Sigmoid colon (tissue), 7 donors: ENCODE measurements at places on chromosomes 3 and 15. TPM values are rescaled to one million over a fixed set of nuclear protein-coding genes. Genes with fewer than 3 reads are reported as not detected.

The CLRN1 gene
- not detected for polyA plus RNA-seq

DNA sequence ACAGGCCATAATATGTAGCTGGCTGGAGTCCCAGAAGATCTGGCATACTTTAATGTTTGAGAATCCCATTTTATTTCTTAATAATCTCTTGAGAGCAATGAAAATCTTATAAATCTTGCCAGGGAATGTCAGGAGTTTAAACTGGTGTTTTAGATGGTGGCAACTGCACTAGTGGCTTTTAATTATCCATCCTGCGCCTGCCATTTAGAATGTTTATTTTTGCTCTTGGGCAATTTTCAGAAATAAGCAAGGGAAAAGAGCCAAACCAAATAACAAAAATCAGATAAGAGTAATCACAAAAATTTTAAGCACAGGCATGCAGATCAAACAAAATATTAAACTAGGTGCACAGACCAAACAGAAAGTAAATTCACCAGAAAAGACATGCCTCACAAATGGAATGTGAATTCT, 41.9 kb upstream of the UBP1 start:
- no peak overlapping the region for H3K4me3 ChIP-seq
- H3K36me3 ChIP-seq, result no peaks in the 10 kb centered on the region
- H3K4me1 ChIP-seq, result peaks cover 6% of the 10 kb centered on the region
- no peak for DNase-seq

GRCh38 chr3:53016236-53016635, 29.6 kb downstream of the SFMBT1 start:
- no peaks in the 10 kb centered on the region for H3K36me3 ChIP-seq
- no peak overlapping the region for H3K27ac ChIP-seq
- H3K4me1 ChIP-seq, result no peaks in the 10 kb centered on the region
- DNase-seq, result no peak
- H3K27me3 ChIP-seq, result no peaks in the 10 kb centered on the region

The WDR73 gene
- polyA plus RNA-seq, result 10.8 TPM

- H3K27me3 ChIP-seq, result no peaks in the 10 kb centered on the region
- DNase-seq, result no peak
- H3K27ac ChIP-seq, result no peak overlapping the region
- H3K4me1 ChIP-seq, result peaks cover 9% of the 10 kb centered on the region
These were observed 19.2 kb downstream of the CHSY1 start for GRCh38 chr15:101232677-101233076.

DNA sequence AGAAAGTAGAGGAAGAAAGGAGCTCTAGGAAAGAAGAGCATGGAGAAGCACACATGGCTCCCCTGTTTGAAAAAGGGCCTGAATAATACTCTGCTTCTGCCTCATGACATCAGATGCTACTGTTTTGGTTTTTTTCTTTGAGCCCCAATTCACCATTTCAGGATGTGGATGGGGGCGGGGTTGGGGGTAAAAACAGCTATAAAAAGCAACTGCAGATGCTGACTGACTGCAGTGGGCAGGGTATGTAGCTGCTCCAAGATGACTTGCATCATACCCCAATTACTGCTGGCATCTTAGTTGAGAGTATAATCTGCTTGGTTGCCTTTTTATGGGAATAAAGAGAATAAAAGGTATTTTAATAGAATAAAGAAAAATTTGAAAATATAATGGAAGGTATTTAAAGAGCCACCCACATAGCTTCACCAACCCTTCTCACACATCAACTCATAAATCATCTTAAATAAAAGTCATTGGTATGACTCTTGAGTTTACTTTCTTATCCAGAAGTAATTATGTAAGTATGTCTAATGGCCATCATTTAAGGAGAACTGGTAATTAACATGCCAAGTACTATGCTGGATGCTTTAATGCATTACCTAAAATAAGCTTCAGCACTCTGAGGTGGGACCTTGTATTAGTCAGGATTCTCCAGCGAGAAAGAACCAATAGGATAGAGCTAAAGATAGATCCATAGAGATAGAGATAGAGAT, 36.4 kb upstream of the TMEM45A start:
- H3K4me1 ChIP-seq, result no peaks in the 10 kb centered on the region
- DNase-seq, result no peak
- H3K4me3 ChIP-seq, result no peak overlapping the region
- no peak overlapping the region for H3K27ac ChIP-seq
- no peaks in the 10 kb centered on the region for H3K27me3 ChIP-seq

DNA sequence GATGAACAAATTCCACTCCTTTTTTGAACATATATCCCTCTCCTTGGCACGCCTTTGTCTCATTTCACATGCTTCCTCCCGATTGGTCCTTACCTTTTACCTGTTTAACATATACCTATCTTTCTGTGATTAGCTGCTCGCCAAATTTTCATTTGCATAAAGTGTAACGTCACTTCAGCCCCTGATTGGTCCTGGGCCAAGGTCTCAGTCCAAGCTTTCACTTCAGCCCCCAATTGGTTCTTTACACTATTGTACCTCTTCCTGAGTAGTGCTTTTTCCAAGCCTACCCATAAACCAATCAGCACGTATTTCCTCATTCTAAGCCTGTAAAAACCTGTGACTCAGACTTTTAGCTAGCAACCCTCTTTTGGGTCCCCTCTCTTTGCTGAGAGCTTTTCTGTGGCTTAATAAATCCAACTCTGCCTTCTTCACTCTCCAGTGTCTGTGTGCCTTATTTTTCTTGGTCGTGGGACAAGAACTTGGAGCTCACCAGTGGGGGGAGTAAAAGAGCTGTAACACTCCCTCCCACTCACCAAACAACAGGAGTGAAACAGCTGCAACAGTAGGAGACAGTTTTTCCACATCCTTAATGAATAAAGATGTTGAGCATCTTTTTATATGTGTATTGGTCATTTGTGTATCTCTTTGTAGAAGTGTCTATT, 584 bp upstream of the XCR1 start:
- H3K4me3 ChIP-seq, result no peak overlapping the region
- no peaks in the 10 kb centered on the region for H3K27me3 ChIP-seq
- no peaks in the 10 kb centered on the region for H3K4me1 ChIP-seq
- H3K36me3 ChIP-seq, result no peaks in the 10 kb centered on the region

The ALDH1A2 gene
- 2.1 TPM for polyA plus RNA-seq

DNA sequence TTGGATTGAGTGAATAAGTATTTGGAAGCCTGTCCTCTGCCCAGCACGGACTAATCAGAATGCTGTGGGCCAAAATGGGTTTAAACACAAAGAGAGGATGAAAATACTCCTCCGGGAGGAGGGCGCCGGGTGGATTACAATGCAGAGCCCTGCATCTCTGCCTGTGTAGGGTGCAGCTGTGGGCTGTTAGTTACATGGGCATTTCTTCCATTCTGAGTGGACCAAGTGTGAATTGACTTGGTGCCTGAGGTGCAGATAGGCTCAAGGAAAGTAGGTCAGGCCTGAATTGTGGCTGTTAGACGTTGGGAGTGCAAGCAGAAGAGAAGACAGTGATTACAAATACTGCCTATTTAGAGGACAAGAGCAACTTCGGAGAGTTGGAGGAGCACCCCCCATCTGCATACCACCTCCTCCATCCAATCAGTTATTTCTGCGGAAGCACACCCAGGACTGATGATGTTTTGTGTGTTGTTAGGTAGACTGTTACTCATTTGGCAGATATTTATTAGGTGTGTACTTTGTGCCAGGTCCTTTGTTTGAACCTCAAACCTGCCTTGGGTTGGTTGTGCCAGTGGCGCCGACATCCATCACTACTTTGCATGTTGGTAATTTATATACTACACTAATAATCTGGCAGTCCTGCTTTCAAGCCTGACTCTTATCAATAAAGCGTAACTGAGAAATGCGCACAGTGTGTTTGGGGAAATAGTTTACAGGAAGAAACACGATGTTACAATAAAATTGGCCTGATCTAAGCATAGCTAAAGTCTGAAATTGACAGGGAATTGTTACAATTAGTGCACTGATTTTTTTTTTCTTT, 33.0 kb downstream of the PTPRG start:
- DNase-seq, result no peak
- no peaks in the 10 kb centered on the region for H3K36me3 ChIP-seq
- H3K27me3 ChIP-seq, result no peaks in the 10 kb centered on the region

The RPSA gene
- polyA plus RNA-seq, result 1,714 TPM

- DNase-seq, result no peak
- no peaks in the 10 kb centered on the region for H3K27me3 ChIP-seq
- H3K27ac ChIP-seq, result no peak overlapping the region
- no peaks in the 10 kb centered on the region for H3K4me1 ChIP-seq
- no peaks in the 10 kb centered on the region for H3K36me3 ChIP-seq
These were observed 69.5 kb downstream of the HERC1 start for GRCh38 chr15:63764124-63764803.

The KNG1 gene
- polyA plus RNA-seq, result 1.2 TPM

GRCh38 chr15:81038975-81039607, 38.4 kb downstream of the TLNRD1 start:
- no peaks in the 10 kb centered on the region for H3K36me3 ChIP-seq
- no peak for DNase-seq
- H3K4me3 ChIP-seq, result no peak overlapping the region
- peaks cover 9% of the 10 kb centered on the region for H3K4me1 ChIP-seq
- H3K27me3 ChIP-seq, result no peaks in the 10 kb centered on the region
- H3K27ac ChIP-seq, result no peak overlapping the region

- H3K27ac ChIP-seq, result no peak overlapping the region
- H3K4me1 ChIP-seq, result peaks cover 8% of the 10 kb centered on the region
- H3K36me3 ChIP-seq, result peaks cover 6% of the 10 kb centered on the region
- DNase-seq, result no peak
- H3K27me3 ChIP-seq, result no peaks in the 10 kb centered on the region
These were observed 54.5 kb downstream of the MRPS25 start for GRCh38 chr3:15010664-15011063.

The SLC38A3 gene
- polyA plus RNA-seq, result not detected

DNA sequence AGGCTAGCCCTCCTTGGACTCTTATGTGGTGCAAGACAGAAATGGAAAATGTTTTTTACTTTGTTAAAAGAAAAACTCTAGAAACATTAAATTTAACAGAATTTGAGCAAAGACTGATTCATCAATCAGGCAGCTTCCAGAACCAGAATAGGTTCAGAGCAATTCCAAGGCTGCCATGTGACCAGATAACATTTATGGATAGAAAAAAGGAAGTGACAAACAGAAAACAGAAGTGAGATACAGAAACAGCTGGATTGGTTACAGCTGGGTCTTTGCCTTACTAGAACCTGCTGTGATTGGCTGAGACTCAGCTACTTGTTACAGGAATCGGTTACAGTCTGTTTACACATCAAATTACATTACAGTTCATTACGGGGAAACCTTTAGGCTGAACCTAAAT, 22.5 kb upstream of the OTOL1 start:
- H3K4me3 ChIP-seq, result no peak overlapping the region
- no peak overlapping the region for H3K27ac ChIP-seq
- H3K36me3 ChIP-seq, result no peaks in the 10 kb centered on the region
- DNase-seq, result no peak
- no peaks in the 10 kb centered on the region for H3K4me1 ChIP-seq

DNA sequence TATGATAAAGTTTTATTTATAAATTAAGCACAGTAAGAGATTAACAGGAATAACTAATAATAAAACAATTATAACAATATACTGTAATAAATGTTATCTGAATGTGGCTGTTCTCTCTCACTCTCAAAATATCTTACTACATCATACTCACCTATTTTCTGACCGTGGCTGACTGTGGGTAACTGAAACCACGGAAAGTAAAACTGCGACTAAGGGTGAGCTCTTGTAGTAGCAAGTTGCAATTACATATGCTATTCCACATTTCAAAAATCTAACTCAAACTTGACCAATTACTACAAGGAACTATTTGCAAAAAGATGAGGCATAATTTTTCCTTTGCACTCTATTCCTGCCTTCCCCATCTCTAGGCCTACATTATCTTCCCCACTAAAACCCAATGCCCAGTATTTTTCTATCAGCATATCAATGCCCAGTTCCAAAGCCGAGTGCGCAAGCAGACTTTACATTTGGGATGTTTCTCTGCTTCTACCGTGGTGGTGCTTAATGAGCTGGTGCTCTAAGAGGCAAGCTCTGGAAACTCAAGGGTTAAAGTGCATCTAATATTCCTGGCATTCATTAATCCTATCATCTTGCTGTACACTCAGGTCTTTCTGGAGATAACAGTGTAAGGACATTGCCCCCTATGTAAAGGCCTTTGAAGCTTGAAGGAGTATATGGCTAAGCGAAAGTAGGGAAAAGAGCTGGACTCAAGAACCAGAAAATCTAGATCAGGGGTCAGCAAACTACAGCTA, 6.7 kb downstream of the PCYT1A start:
- H3K27ac ChIP-seq, result no peak overlapping the region
- H3K36me3 ChIP-seq, result no peaks in the 10 kb centered on the region
- DNase-seq, result no peak

GRCh38 chr15:59279023-59279422, 72.4 kb downstream of the LDHAL6B start:
- no peaks in the 10 kb centered on the region for H3K27me3 ChIP-seq
- no peak overlapping the region for H3K4me3 ChIP-seq
- DNase-seq, result no peak
- H3K4me1 ChIP-seq, result peaks cover 6% of the 10 kb centered on the region
- H3K27ac ChIP-seq, result no peak overlapping the region

DNA sequence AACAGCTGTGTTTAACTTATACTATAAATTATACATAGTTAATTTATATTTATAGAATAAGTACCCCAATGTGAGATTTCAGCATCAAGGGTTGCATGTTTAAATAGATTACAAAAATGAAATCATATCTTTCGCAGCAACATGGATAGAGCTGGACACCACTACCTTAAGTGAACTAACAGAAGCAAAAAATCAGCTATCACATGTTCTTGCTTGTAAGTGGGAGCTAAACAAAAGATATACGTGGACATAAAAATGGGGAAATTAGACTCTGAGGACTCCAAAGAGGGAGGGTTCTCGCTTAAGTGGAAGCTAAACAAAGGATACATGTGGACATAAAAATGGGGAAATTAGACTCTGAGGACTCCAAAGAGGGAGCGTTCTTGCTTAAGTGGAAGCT, 626.5 kb upstream of the DPPA4 start:
- H3K36me3 ChIP-seq, result no peaks in the 10 kb centered on the region
- H3K27me3 ChIP-seq, result no peaks in the 10 kb centered on the region
- no peak overlapping the region for H3K4me3 ChIP-seq
- H3K27ac ChIP-seq, result no peak overlapping the region
- no peak for DNase-seq
- no peaks in the 10 kb centered on the region for H3K4me1 ChIP-seq

- no peak overlapping the region for H3K4me3 ChIP-seq
- H3K27me3 ChIP-seq, result no peaks in the 10 kb centered on the region
- H3K4me1 ChIP-seq, result no peaks in the 10 kb centered on the region
- no peak for DNase-seq
These were observed 5.6 kb downstream of the TERC start for GRCh38 chr3:169759256-169759655.

DNA sequence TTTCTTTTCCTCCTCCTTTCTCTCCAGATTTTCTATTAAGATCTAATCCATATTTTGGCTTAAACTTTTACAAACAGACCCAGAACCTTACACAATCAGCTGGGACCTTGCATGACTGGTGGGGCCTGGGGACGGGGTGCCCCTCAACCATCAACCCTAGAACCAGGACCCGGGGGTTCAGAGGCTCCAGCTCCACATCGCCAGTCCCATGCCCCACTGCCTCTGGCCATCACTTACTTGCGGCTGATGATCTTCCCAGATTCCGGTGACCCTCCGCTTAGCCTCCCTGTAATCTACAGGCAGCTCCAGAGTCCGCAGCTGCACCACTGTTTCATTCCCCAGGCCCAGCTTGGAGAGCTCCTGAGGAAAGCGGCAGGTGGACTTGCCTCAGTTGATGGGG, 36.8 kb downstream of the PGPEP1L start:
- H3K27ac ChIP-seq, result no peak overlapping the region
- H3K4me1 ChIP-seq, result peaks cover 11% of the 10 kb centered on the region
- no peak for DNase-seq
- no peak overlapping the region for H3K4me3 ChIP-seq
- no peaks in the 10 kb centered on the region for H3K27me3 ChIP-seq
